Gastroesophageal sphincter (tissue), 4 donors: ENCODE measurements at places on chromosomes 13 and 19. TPM values are rescaled to one million over a fixed set of nuclear protein-coding genes. Genes with fewer than 3 reads are reported as not detected.

FREM2 gene
- 0.19 TPM for total RNA-seq

SKA3 gene
- 0.27 TPM for total RNA-seq

CD79A gene
- 0.99 TPM for total RNA-seq

ZNF426 gene
- 22.3 TPM for total RNA-seq

MBD3L3 gene
- not detected for total RNA-seq

KMT5C gene
- 8.3 TPM for total RNA-seq

DNA sequence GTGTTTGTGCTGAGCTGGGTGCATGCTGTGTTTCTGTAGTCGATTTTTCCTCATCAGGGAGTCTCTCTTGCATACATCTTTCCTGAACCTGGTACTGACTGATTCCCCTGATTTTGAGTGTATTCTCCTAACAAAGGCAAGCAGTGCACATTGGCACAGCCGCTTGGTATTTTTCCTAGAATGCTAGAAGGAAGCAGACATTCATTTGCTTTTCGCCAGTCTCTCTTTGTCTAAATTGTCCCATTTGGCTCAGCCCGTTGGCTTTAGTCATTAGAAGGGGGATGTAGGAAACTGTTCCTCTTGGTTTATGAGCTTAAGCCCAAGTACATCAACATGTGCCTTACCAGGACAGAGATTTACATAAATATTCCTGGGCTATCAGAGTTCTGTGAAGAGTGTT lies 266.1 kb upstream of the TMTC4 start:
- ATAC-seq, result no peak

- no peak for ATAC-seq
Measured at GRCh38 chr13:21537105-21537504, 66.9 kb downstream of the MICU2 start.

GRCh38 chr13:48232420-48233045 lies 473 bp upstream of the ITM2B start:
- peak; percentile 30 for ATAC-seq

- ATAC-seq, result no peak
Measured at GRCh38 chr19:10201176-10201575, 6.4 kb upstream of the DNMT1 start.

GRCh38 chr19:49588365-49589122 lies 2.4 kb upstream of the PRR12 start:
- ATAC-seq, result no peak

DNA sequence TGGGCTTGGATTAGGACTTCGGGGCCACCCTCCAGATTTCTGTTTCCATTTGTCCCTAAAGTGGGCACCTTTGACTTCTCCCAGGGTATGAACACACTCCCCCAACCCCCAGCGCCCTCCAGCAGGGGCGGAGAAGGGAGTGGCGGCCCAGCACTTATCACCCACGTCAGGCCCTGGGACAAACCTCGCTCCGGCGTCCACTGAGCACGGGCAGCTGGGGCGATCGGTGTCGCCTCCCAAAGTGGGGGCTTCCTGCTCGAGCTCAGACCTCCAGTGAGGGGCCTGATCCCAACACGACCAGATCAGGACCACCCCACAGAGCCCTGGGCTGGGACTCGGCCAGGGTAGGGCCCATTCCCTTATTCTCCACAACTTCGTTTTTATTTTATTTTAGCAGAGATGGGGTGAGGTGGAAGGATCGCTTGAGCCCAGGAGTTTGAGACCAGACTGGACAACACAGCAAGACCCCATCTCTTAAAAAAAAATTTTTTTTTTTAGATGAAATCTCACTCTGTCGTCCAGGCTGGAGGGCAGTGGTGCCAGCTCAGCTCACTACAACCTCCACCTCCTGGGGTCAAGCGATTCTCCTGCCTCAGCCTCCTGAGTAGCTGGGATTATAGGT lies 3.7 kb upstream of the TCF3 start:
- ATAC-seq, result no peak

DNA sequence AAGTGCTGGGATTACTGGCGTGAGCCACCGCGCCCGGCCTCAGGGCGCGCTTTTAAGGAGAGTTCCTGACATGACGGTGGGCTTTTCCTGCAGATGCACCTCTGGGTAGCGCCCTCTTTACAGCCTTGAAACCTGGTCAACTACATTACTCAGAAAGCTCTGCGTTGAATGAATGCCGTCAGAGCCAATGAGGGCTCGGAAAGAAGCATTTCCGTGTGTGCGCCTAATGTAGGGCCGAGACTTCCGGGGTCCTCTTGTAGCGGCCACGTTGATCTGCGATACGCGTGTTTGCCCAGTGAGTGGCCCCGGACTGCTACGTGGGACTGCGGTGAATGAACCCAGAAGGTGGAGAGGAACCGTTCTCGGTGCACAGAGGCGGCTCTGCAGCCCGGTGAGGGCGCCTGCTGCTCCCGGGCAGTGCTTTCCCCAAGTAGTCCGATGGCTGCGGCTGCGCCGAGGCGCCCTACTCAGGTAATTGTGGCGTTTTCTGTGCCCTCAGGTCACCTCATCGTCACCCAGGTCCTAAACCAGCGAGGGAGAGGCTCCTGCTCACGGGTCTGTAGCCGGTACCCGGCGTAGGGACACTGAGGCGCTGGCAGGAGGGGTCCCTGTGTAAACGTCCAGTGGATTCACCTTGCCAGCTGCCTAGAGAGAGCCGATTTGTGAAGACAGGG lies 4.9 kb upstream of the ZNF552 start:
- peak; percentile 85 for ATAC-seq

DNA sequence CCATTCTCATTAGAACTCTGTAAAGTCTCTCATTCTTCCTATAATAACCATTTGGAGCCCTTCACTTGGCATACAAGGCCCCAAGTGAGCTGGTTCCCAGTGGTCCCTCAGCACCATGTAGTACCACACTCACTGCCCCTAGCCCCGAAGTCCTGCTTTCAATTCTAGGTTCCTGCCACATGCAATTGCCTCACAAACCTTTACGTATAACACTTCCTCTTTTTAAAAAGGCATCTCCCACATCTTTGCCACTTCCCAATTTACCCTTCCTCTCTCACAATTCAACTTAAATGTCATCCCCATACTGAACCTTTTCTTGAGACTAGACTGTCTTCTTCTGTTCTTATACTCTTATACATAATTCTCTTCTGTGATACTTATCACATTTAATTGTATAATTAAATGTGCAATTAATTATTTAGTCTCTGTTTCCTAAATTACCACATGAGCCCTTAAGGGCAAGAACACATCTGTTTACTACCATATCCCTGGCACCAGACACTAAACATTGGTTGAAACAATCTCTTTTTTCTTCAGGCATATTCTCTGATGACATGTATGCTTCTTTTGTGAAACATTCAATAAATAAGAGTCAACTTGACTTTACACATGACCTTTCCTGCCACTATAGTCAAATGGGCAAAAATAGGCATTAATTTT lies 304.0 kb downstream of the SPRY2 start:
- no peak for ATAC-seq

DNA sequence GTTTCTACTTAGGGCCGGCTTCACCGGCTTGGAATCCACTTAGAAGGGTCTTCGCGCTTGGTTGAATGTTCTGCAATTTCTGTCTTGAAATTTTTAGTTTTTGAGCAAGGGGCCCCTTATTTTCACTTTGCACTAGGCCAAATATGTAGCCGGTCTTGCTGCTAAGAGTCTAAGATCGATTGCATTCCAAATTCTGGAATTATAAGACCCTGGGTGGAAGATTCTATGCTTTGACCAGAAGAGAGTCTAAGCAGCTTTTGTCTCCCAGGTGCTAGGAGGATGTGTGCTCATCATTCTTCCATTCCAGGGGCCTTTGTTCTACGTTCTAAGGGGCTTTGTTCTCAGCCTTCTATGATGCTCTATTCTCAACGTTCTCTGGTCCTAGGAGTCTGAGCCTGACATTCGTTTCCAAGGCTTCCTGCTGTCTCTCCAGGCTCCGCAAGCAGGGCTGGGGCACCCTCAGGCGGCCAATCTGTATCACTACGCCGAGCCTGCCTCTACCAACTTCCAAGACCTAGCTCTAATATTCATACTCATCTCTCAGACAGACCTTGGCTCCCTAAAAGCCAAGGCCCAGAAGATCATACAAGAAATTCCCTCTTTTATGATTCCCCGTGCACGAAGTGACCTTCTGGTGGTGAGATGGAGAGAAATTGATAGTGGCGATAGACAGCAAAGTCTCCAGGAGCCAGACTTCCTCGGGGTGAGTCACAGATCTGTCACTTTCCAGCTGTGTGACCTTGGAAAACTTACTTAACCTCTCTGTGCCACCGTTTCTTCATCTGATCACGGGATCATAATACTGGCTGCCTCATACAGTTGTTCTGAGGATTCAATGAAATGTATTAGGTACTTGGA lies 982 bp upstream of the DACT3 start:
- peak; percentile 67 for ATAC-seq

- ATAC-seq, result no peak
Measured at GRCh38 chr13:101452519-101453485, at the start of gene ITGBL1. ITGBL1 (plus strand) TSS chr13:101452675; CDS start chr13:101452834, 159 bp downstream.

- no peak for ATAC-seq
Measured at GRCh38 chr13:111876506-111876905, 190.4 kb upstream of the SOX1 start.

DNA sequence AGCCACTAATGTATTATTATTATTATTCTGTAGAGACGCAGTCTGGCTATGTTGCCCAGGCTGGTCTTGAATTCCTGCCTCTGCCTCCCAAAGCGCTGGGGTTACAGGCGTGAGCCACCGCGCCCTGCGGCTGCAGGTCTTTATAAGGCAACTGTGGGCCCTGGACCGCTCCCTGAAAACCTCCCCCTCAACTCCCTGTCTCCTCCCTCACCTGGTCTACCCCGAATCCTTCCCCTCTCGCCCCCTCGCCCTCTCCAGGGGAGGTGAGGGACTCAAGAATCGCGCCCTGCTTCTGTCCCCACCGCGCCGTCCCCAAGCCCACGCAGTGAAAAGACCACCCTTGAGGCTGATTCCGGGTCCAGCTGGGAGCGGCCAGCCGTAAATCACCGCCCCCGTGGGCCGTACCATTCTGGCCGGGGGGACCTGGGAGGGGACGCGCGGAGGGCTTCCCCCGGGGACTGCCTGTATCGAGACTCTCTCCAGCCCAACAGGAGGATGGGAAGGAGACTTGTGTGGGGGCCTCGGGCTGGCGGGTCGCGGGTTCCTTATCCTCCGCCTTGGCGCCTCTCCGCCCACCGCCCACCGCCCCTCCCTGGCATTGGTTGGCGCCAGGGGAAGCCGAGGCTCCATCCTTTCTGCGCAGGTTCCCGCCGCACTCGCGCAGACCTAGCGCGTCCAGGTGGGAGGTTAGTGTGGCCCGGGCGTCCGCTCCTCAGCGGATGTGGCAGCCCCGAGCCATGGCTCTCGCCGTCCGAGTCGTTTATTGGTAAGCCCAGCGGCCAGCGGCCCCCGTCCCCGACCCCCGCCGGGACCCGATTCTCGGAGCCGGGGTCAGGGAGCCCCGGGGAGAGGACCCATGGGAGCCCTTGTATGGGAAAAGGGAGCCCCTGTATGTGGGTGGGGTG lies at the start of gene SELENOW:
TSS of gene SELENOW (plus strand) at position 655 of the 905 bp plus-strand sequence. CDS start at position 738, 83 bp downstream.
- peak; percentile 85 for ATAC-seq

GRCh38 chr13:29125934-29126424 lies 305.8 kb downstream of the MTUS2 start:
- no peak for ATAC-seq
